Stimulated activated CD8-positive, alpha-beta memory T cell treated with anti-CD3 and anti-CD28 coated beads, Interleukin-2, amount 100 ng/mL, for 1 hour (primary cell): ENCODE measurements at places on chromosomes 3 and 15.

- no peak for DNase-seq
Observed at GRCh38 chr3:25585361-25586166, 79.1 kb downstream of the TOP2B start.

- DNase-seq, result no peak
Observed at GRCh38 chr3:34783876-34784275, 855.4 kb upstream of the ARPP21 start.

DNA sequence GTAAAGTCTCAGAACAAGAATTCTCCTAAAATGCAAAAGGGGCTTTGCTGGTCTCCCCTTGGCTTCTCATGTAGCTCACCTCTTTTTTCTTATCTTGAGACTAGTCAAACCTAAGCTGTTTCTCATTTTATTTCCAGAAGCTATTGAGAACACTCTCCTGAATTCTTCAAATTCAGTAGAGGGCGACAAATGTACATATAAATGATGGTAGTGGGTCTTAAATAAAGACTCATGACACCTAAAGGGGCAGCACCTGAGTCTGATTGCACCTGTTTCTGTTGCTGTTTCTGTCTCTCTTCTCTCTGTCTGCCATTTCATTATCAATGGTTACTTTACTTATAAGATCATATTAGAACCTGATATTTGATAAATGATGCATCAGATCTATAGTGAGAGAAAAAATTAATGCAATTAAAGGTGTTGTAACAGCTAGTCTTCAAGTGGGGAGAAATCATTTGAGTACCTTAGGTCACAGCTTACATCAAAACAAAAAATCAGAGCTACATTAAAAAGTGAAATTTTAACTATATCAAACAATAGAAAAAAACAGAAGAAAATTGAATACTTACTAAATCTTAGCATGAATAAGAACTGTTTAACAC, 7.0 kb downstream of the ADIPOQ start:
- DNase-seq, result no peak

- DNase-seq, result no peak
Observed at GRCh38 chr15:84836844-84837243, 19.7 kb downstream of the ALPK3 start.

- DNase-seq, result no peak
Observed at GRCh38 chr15:60928970-60929369, 300.1 kb downstream of the RORA start.

- DNase-seq, result no peak
Observed at GRCh38 chr3:131806736-131807135, 228.1 kb downstream of the CPNE4 start.
